ENCODE measurements at places on chromosomes 6 and 20.

DNA sequence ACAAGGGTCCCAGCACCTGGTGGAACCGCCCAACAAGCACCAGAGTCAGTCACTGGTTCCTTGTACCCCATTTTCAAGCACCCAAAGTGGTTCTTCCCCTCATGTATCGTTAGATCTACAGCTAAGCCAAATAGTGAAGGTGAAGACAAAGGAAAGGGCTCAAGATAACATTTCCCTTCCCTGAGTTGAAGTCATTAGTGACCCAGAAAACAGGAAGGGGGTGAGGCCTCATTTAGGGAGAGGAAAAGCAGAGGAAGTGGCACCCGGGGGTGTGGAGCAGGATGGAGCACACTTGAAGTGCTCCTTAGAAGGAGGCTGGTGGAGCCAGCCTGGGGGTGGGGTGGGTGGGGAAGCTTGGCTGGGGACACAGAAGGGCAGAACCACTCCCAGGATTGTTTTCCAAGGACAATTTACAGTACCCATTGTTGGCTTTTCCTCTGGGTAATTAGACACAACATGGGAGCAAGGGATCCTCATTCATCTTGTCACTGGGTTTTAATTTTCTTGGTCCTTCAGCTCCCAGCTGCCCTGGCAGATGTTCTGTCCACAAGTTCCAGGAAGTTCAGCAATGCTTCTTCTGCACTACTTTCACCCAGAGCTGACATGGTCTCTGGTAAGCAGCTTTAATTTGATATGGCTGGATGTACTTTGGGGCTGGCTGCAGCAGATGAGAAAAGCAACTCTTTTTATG is 73.3 kb upstream of the CD93 start:
- no peak for DNase-seq

- DNase-seq: no peak
Measured at GRCh38 chr6:26214803-26215584, 127.8 kb downstream of the HFE start.

- DNase-seq: no peak
Measured at GRCh38 chr20:61185841-61186601, 66.0 kb upstream of the CDH4 start.

GRCh38 chr20:1491860-1492642 is 831 bp upstream of the SIRPB2 start:
- DNase-seq: no peak

GRCh38 chr20:50514750-50515149 is 4.6 kb downstream of the PTPN1 start:
- DNase-seq: no peak

GRCh38 chr6:71531841-71532240 is 243.2 kb downstream of the OGFRL1 start:
- DNase-seq: no peak

DNA sequence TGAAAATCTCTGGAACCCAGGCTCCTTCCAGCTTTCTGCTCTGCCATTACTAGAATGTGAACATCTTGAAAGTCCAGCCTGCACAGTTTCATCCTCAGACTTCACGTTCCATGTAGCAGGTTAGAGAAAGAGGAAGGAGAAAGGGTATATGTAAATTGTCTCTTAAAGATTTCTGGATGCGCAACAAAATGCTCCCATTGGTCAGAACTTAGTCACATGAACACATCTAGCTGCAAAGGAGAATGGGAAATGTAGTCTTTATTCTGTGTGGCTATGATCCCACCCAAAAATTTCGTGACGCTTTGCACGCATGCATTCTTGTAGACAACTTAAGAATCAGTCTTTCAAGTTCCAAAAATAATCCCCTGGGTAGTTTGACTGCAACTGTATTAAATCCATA is 46.4 kb upstream of the CHD6 start:
- DNase-seq: no peak

GRCh38 chr6:89487864-89488263 is 54.9 kb downstream of the ANKRD6 start:
- no peak for DNase-seq

DNA sequence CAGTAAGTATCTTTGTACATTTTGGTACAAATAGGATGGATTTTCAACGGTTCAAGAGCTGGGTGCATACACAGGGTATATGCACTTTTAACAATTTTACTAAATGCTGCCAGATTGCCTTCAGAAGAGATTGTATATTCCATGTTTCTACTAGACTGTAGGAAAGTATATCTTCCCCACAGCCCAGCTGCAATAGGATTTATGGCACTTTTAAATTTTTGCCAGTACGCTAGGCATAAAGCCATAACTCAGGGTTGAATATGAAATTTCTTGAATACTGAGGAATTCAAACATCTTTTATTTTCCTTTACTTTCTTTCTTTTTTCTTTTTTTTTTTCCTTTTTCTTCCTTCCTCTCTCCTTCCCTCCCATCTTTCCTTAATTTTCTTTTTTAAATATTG is 78.7 kb upstream of the SULF2 start:
- DNase-seq: no peak

GRCh38 chr6:170355661-170356060 is 49.1 kb downstream of the FAM120B start:
- DNase-seq: no peak

DNA sequence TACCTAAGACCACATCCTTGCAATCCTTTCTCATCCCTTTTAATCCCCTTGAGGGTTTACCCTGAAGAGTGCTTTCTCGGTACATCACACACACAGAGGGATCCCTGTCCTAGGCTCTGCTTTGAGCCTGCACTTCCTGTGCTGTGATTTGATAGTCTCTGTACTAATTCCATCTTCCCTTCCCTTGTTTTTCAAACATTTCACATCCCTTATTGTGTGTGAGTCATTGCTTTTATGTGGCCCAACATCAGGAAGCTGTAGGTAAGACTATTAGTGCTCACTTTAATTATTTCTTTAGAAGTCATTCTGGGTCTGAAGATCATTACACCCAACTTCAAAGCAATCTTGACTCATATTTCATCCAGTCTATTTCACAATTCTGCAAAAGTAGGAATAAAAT is 57.2 kb upstream of the ANKEF1 start:
- DNase-seq: no peak

GRCh38 chr20:17806107-17806506 is 106.3 kb downstream of the BANF2 start:
- no peak for DNase-seq

GRCh38 chr6:164230259-164230658 is 815.7 kb downstream of the QKI start:
- DNase-seq: no peak

DNA sequence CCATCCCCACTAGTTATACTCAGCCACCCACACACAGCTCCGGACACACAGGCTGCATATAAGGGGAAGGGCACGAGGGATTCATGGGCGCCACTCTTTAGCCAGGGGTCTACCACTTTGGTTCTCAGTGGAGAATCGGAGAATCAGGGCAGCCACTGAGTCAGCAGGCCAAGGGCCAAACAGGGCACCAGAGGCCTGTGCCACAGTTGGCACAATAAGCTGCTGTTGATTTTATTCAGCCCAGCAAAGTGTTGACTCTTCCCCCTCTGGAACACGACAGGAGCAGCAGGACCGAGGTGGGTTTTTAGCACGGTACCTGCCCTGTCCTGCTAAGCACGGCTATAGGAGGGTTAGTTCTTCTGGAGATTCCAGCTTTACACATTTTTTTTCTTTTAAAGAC is 48.3 kb downstream of the GJA10 start:
- DNase-seq: no peak

GRCh38 chr6:111306104-111306888 is 176.7 kb downstream of the REV3L start:
- DNase-seq: no peak

GRCh38 chr6:166739976-166740318 is 112.9 kb upstream of the RPS6KA2 start:
- DNase-seq: no peak

- DNase-seq: no peak
Measured at GRCh38 chr6:105909106-105909505, 177.0 kb upstream of the PRDM1 start.

GRCh38 chr20:53990768-53991450 is 79.5 kb downstream of the BCAS1 start:
- DNase-seq: no peak

- DNase-seq: no peak
Measured at GRCh38 chr6:53671111-53671510, 5.6 kb upstream of the KLHL31 start.

DNA sequence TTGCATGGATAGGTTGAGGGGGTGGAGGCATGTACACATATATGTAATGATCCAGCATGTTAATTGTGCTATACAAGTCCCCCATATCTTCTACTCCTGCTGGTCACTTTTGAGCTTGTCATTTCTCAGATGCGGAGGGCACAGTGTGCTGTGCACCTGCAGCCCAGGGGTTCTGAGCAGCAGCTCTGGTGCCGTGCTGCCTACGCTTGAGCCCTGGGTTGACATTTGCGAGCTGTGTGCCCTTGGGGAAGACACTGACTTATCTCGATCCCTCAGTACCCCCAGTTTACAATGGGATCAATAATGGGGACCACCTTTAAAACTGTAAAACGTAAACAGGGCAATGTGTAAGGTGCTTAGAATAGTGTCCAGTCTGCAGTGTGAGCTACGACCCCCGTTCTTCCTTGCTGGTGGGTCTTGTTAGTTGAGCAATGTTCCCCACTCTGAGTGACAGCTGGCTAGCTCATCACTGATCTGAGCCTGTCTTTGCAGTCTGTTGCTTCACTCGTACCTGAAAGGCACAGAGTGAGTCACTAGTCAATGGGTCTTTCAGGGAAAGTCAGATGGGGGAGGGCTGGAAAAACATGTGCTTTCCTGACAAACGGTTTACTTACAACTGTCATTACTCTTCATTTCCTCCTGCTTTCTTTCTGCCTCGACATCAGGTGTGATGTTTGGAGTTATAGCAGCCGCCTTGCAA is 91.7 kb downstream of the SLC2A10 start:
- no peak for DNase-seq

DNA sequence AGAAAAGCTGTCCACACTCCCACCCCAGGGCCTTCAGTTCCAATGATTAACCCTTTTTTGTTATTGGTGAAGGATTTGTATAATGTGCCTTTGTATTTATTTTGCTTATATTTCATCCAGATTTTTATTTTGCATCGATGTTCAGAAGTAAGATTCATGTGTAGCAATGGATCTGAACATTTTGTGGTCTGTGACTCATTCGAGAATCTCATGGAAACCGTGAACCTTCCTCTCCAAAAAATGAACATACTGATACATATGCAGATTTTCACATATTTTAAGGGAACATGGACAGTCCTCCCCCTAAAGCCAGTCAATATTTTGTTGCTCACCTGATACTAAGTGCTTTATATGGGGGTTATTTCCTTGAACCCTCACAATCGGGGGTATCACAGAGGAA is 421.8 kb upstream of the SOX4 start:
- no peak for DNase-seq

DNA sequence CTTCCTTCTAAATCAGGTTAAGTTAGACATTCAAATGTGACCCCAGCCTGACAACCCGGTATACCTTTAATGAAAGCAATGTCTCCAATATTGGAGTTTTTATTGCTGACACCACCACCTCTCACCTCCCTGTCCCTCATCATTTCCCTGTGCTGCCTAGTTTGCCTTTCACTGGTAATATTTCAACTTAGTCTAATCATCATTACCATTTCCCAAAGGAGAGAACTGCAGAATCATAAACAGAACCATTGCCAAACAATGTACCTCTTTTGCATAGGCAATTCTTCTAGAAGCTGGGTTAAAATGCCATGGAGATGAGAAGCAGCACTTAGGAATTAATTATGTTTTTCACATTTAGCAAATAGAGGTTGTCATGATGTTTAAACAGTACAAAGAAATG is 370.3 kb downstream of the LAMA2 start:
- DNase-seq: no peak

DNA sequence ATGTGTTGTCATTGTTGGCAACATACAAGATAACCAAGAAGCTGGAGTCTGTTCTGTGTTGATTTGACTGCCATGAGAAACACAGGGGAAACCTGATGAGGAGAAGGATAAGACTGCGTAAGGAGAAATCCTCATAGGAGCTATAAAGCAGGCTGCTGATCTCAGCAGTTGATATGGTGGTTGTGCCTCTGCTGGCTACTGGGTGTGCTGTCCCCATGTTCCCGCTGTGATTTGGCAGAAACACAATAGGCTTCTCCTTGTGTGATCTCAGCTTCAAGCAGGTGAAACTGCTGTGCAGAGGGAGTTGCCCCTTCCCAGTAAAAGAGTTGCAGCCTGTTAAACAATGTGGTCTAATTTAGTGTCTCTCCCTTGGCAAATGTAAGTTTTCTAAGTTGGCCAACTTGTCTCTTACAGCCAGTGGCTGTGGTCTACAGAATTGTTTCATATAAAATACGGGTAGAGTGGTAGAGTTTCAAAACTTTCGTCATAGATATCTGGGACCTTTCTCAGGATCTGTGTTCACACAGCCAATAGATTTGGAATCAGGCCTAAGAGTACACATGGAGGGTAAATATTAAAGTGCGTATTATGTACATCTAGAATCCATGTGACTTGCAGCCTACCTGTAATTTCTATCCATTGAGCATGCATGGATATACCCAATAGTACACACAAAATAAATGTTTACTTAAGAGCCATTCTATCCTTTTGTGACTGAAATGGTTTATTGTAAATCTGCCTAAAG is 78.4 kb downstream of the RNF144B start:
- no peak for DNase-seq

- no peak for DNase-seq
Measured at GRCh38 chr20:31708736-31709534, 13.7 kb downstream of the BCL2L1 start.

DNA sequence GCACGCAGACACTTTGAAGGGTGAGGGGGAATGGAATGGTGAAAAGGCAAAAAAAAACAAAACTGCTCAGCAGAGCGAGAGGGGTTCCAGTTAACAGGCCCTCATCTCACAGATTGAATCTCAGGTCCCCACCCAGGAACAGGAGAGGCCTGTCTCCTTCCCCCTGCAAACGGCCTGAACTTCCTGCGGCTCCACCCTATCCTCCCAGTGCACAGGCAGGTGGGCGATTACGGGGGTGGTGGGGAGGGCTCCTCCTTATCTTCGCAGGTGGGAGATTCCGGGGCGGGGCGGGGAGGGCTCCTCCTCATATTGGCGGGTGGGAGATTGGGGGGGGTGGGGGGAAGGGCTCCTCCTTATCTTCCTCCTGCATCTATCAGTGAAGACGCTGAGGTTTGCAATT is 129.0 kb downstream of the SOX4 start:
- DNase-seq: no peak

DNA sequence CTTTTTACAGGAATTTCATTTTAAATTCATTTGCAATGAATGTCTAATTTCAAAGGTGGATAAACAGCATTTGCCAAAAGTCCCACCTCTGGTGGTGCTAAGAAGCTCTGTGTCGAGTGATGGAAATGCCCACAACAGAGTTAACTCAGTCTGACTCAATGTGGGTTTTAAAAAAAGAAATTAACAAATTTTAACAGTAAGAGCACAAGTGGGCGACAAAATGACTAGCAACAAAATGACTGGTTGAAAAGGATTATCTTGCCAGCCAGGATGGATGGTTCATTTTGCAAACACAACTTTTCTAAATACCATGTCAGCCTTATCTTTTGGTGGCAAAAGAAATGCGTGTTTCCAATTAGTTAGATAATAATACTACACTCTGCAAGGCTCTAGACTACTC is 14.3 kb upstream of the TAGAP start:
- DNase-seq: no peak

- DNase-seq: no peak
Measured at GRCh38 chr6:2643130-2643529, 107.6 kb downstream of the MYLK4 start.

- DNase-seq: no peak
Measured at GRCh38 chr6:98986071-98986615, 38.4 kb upstream of the FBXL4 start.

GRCh38 chr6:139943391-139943790 is 568.9 kb upstream of the CITED2 start:
- no peak for DNase-seq

GRCh38 chr6:154650351-154650750 is 82.9 kb upstream of the SCAF8 start:
- no peak for DNase-seq

- DNase-seq: no peak
Measured at GRCh38 chr20:31644701-31645100, 7.0 kb downstream of the COX4I2 start.
